ENCODE measurements at places on chromosomes 7 and 10.
A peak's percentile ranks its signal among the peaks of the same experiment; 100 is the strongest.

GRCh38 chr7:91351374-91351773 is 87.1 kb downstream of the FZD1 start:
- DNase-seq = no peak

DNA sequence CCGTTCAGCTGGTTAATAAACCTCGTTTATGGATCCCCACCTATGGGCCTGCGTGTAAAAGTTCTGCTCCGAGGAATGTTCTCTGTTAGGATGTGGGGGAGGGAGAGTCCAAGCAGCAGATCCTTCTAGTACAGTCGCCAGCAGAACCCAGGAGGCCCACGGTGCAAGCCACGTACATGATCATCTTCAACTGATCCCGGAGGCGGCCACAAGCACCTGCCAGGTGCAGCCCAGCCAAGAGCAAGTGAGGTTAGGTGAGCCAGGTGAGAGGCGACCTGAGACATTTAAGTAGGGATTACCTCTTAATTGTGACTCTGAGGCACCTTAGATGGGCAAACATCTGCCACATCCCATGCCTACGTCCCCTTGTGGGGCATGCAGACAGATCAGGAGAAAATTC is 18.0 kb upstream of the FGFR2 start:
- no peak for DNase-seq

- DNase-seq = no peak
Measured at GRCh38 chr10:119734396-119735332, 8.8 kb downstream of the INPP5F start.

GRCh38 chr7:23811540-23811939 is 101.5 kb downstream of the STK31 start:
- no peak for DNase-seq

GRCh38 chr7:155948845-155949244 is 136.6 kb upstream of the SHH start:
- no peak for DNase-seq

GRCh38 chr7:113548137-113548536 is 370.7 kb downstream of the PPP1R3A start:
- no peak for DNase-seq

- no peak for DNase-seq
Measured at GRCh38 chr7:50558294-50559053, 6.7 kb downstream of the DDC start.

DNA sequence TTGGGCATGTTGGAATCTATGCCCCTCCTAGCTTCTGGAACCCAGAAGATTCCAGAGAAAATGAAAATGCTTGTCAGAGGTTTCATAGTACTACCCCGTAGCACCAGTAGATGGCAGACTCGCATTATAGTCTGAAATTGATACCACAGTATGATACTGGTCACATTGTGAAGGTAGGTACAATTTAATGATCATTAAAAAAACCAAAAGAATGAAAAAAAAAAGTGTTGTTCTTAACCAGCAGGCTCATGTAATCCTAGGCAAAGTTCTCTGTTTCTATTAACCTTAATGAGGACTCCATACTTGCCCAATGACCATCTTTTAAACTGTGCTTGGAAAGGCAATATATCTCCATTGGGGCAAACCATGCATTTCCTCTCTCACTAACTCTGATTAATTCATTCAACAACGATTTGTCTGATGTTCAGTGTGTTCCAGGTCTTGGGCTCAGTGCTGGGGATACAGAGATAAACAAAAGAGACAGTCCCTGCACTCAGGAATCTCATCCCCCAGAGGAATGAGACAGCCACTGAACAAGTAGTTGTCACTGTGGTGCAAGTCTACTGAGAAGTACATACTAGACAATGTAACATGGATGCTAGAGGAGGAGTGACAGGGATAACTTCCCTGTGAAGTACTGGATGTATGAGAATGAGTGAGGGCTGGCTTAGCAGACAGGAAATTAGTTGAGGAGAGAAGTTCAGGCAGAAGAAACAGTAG is 223.5 kb upstream of the PHYHIPL start:
- peak; percentile 74 for DNase-seq

DNA sequence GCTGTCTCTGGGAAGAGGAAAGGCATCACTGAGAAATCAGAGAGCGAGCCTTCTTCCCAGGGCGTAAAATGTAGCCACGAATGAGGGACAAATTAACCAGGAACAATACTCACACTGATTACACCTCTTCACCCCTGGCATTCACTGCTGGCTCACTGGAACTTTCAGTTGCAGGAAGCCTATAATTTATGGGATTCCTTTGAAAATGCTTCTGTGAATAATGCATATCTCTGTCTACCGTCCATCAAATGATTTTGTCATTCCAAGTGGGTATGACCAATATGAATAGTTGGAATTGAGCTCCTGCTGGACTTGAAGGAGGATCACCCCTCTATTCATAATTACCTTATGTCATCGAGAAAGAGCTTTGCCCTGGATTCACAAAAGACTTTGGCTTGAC is 360.3 kb upstream of the FZD8 start:
- no peak for DNase-seq

- no peak for DNase-seq
Measured at GRCh38 chr10:11046776-11047160, 29.1 kb downstream of the CELF2 start.

DNA sequence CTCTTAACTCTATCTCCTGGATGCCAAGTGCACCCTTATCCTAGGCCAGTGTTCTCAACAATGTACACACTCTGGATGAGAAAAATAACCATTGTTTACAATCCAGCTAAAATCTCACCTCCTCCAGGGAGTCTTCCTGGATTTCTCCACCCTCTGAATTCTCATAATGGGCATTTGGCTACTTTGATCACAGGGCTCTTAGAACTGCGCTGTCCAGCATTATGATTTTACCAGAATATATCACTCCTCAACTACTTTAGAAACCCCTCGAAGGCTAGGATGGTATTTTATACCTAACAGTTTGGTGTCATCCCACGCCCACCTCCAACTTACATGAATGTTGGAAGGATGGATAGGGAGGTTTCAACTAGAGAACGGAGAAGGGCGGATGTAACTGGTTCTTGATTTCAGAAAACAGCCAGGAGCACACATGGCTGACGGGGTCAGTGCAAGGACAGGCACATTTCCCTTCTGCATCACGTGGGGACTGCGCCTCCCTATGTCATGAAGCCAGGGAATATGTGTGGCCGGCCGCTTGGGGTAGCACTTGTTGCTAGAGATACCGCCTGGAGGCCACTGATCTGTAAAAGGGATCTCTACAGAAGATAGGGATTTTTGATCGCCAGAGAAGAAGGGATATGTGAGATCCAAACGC is 1.2 kb upstream of the ATP6V0E2 start:
- peak; percentile 88 for DNase-seq

All from G401 (cell line).